Stimulated activated CD8-positive, alpha-beta memory T cell treated with anti-CD3 and anti-CD28 coated beads, Interleukin-2, amount 100 ng/mL, for 1 hour (primary cell): ENCODE measurements at places on chromosomes 6 and 20.

DNA sequence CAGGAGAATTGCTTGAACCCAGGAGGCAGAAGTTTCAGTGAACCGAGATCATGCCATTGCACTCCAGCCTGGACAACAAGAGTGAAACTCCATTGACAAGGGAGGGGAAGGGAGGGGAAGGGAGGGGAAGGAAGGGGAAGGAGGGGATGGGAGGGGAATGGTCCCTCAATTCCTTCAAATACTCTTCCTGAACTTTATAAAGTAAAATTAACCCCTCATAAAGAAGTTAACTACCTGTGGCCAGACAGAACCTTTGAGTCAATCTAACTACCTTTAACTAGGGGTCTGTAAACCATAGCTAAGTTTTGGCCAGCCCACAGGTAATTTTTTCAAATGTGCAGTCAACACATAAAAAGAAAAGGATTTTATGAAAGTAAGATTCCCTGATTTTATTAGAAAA lies 131.0 kb downstream of the ZMYND8 start:
- no peak for DNase-seq

DNA sequence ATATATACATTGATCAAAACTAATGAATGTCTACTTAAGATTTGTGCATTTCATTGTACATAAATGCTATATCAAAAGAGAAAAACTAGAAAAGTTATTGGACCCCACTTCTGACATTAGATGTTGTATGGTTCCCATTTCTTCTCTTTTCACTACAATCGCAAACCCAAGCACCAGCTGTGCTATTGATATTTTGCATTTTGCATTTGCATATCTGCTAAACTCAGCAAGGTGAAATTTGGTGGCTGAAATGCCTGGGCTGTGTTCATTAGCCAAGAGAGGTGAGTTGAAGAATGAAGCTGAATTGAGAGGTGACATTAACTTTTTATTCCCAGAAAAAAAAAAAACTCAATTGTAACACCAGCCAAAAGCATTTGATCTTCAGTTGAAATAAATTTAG lies 232.1 kb upstream of the TENT5A start:
- no peak for DNase-seq

DNA sequence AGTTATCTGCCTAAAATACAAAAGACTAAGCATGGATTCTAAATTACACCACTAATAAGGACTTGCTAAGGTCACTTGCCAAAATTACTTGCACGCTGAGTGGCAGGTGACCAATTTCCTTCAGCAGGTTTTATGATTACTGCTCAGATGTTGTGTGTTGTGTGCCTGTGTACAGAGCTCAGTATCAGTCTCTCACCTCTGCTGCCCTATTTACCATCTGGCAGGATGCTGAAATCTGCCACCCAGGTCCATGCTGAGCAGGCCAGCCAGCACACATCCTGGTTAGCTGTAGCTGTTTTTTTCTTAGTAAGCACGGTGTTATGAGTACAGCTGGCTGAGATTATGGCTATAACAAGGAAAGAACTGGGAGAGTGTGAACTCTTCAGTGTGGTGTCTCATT lies 34.0 kb downstream of the ELOVL4 start:
- DNase-seq, result no peak

DNA sequence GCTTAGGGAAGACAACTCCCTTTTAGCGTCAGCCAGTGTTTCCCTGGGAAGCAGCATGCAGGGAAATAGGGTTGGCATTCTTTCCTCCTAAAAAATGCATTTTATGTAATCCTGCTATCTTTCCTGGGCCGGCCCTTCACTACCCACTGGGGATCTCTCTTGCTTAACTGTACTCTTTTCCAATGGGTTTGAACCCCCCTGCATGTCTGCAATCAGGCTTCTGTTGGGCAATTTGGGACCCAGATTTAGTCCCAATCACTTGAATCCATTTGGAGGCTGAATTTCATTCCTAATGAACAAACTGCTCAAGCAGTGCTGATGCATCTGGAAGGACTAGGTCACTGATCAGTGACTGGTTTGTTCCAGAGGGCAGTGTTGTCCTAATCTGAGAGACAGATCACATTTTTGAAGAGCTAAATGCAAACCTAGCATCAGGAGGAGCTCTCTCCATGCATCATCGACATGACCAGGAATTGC lies 152.0 kb downstream of the TSHZ2 start:
- no peak for DNase-seq

- no peak for DNase-seq
Observed at GRCh38 chr20:53873230-53873604, 197.2 kb downstream of the BCAS1 start.

GRCh38 chr6:69696273-69696672 lies 100.5 kb downstream of the LMBRD1 start:
- DNase-seq, result no peak

DNA sequence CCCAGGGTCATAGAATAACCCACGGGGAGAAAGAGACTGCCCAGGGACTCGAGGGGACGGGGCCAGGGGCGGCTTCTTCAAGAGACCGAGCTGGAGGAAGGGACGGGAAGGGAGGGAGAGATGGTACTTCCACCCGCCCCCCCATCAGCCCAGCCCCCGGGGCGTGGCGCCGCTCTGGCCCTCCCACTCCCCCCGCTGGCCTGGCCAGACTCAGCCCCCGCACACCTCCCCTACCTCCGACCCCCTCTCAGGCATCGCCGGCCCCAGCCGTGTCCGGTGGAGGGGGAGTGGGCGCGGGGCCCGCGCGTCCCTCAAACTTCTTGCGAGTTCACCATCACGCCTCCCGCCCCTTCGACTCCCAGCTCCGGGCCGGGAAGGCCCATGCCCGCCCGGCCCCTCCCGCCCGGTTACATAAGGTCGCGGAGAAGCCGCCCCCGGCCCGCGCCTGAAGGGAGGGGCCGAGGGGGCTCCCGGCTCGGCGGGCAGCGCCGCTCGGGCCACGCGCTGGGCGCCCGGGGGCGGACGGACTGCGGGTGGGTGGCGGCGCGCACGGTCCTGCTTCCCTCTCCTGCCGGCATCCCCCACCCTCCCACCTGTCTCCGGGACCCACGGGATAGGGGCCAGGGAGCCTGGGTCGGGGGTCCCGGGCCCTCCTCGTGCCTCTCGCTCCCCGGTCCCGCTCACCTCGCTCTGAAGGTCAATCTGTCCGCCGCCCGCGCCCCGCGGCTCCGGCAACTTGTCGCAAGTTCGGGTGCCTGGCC lies 562 bp downstream of the TFEB start:
- DNase-seq, result peak; percentile 56

- no peak for DNase-seq
Observed at GRCh38 chr6:151024597-151024996, 159.1 kb downstream of the MTHFD1L start.

DNA sequence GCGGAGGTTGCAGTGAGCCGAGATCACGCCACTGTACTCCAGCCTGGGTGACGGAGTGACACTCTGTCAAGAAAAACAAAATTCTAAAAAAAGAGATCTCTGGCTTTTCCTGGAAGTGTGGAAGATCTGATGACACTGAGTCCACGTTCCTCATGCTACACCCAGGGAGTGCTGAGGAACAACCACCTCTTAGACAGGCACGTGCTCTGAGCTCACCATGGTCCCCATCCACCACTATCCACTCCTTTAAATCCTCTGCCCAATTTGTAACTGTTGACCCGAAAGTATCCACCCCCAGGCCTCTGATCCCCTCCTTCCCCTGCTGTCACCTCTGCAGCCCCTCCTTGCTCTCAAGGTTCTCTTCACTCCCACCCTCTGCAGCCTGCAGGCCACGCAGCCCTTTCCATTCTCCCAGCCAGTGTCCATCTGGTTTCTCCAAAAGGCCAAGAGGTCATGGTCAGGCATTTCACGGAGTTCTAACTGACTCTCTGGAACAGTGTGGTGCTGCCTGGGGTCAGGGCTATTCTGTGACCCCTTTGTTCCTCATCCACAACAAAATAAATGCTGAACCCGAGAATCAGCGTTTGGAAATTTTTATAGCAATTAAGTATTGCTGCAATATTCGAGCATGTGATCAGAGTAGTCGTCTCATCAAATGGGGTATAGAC lies 88.8 kb downstream of the ATP9A start:
- no peak for DNase-seq

DNA sequence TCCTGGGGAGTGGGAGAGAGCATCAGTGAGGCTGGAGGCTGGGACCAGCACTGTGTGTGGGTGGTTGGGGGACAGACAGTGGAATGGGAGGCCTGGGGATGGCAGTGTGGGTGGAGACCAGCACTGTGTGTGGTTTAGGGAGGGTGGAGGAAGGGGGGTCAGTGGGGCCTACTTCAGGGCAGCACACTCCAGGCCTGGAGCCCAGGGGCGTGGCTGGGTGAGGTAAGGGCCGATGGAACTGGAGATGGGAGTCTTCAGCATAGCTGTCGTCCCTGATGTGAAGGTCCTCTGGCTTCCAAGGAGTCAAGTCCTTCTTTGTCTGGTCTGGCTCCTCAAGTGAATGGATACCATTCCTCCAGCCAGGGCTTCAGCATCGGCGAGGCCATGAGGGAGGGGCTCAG lies 18.6 kb downstream of the KCNK17 start:
- no peak for DNase-seq

- DNase-seq, result no peak
Observed at GRCh38 chr6:42168650-42169049, 4.5 kb upstream of the GUCA1A start.

GRCh38 chr6:149834513-149835481 lies 29.4 kb downstream of the LRP11 start:
- DNase-seq, result peak; percentile 35

- no peak for DNase-seq
Observed at GRCh38 chr6:8000188-8000596, 64.0 kb downstream of the BLOC1S5 start.

- no peak for DNase-seq
Observed at GRCh38 chr6:138533667-138534066, 34.4 kb upstream of the NHSL1 start.

DNA sequence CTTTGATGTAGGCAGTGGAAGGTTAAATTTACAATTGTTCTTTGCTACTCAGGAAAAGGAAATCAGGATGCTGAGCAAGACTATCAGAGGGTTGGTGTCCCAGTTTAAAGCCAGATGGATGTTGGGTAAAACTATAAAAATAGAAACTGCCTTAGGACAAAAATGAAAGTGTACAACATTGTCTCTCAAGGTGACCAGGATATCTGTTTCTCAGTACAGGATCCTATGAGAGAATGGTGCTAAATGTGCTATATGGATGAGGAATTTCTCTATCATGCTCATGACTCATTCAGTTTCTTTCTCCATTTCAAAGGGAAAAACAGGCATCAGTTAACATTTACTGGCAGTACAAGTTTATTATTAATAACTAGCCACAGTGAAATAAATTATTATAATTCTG lies 534.2 kb upstream of the GJE1 start:
- no peak for DNase-seq

GRCh38 chr6:78832091-78832808 lies 35.1 kb upstream of the IRAK1BP1 start:
- no peak for DNase-seq

- DNase-seq, result no peak
Observed at GRCh38 chr6:33824461-33825154, 20.8 kb upstream of the MLN start.

DNA sequence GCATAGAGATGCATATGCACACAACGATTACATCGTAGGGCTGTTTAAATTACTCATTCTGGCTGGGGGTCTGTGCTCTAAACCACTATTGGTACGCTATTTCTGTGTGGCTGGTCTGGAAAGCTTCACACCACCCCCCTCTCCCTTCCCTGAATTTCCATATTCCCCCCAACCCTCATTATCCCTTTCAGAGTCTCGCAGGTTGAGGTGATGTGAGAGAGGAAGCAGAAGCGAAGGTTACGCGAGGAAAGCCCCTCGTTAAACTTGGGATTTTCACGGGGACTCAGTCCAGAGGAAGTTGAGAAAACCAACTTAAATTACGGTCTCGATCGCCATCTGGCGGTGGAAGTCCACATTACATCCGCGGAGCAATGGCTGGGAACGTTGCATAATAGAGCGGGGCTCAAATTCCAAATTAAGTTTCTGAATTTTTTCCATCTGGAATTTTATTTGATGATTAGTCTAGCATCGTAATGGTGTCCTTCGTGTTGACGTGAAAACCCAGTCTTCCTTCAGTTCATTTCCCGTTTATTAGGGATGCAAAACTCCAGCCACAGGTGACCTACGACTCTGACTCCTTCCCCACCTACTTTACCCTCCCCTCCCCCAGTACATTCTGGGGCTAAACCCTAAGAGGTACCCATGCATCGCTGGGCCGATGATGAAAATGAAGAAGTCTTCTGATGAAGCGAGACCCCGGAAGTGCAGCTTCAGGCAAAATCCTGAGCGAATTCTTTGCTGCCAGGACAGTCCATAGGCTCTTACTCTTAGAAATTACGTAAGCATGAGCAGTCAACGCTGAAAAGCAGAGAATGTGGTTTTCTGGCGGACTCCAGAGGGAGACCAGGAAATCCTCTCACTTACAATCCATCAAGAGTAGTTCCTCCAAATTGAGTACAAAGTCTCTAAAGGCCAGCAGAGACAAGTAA lies 19.7 kb downstream of the HLA-DOB start:
- peak; percentile 64 for DNase-seq

GRCh38 chr6:149842331-149842730 lies 21.8 kb downstream of the LRP11 start:
- DNase-seq, result no peak

DNA sequence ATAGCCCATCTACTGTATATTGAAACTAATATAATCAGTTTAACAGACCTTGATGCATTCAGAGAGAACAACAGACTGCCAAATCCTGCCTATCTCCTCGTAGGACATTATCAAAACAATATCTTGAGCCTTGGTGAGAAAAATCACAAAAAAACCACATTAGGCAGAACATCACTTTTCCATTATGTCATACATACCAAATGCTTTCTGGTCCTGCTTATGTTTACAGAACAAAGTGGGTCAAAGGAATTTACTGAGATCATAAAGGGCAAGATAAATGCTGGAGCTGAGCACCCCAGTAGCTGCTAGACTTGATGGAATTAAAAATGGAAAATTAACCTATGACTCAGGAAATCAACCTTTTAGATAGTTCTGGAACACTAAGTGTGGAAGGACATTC lies 195.3 kb upstream of the KCNK16 start:
- no peak for DNase-seq

GRCh38 chr6:49531774-49532569 lies 18.5 kb upstream of the C6orf141 start:
- no peak for DNase-seq

- DNase-seq, result no peak
Observed at GRCh38 chr6:129749749-129750120, 39.8 kb upstream of the ARHGAP18 start.
